ENCODE measurements at places on chromosomes 16 and 17. TPM values are rescaled to one million over a fixed set of nuclear protein-coding genes. Genes with fewer than 3 reads are reported as not detected.

DNA sequence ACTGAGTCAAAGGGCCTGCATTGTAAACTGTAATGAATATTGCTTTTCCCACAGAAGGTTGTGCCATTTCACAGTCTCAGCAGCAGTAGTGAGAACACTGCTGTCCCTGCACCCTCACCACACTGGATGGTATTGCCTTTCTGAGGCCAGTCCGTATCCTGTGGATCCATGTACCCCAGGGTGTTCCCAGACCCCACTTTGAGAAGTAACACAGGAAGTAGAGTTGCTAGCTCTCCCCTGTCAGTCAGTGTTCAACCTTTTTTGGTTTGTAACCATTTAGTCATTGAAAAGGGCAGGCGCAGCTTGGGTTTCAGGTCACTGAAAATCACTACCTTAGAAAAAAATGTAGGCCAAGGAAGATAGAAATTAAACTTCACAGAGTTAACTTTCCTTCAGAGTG, 37.9 kb downstream of the SLFN12L start:
- no peaks in the 10 kb centered on the region for H3K27me3 ChIP-seq
- no peak overlapping the region for H3K4me3 ChIP-seq
- no peak overlapping the region for H3K27ac ChIP-seq
- no peak for DNase-seq
- no peaks in the 10 kb centered on the region for H3K4me1 ChIP-seq

GRCh38 chr17:73750975-73751374, 106.7 kb upstream of the SDK2 start:
- peaks cover 5% of the 10 kb centered on the region for H3K4me1 ChIP-seq
- H3K4me3 ChIP-seq: no peak overlapping the region
- no peaks in the 10 kb centered on the region for H3K27me3 ChIP-seq
- no peak overlapping the region for H3K27ac ChIP-seq

GRCh38 chr17:41019415-41019814, 7.6 kb downstream of the KRTAP1-5 start:
- peaks cover 36% of the 10 kb centered on the region for H3K4me1 ChIP-seq
- no peaks in the 10 kb centered on the region for H3K36me3 ChIP-seq
- no peaks in the 10 kb centered on the region for H3K27me3 ChIP-seq
- H3K27ac ChIP-seq: no peak overlapping the region
- no peak for DNase-seq
- H3K4me3 ChIP-seq: no peak overlapping the region

DNA sequence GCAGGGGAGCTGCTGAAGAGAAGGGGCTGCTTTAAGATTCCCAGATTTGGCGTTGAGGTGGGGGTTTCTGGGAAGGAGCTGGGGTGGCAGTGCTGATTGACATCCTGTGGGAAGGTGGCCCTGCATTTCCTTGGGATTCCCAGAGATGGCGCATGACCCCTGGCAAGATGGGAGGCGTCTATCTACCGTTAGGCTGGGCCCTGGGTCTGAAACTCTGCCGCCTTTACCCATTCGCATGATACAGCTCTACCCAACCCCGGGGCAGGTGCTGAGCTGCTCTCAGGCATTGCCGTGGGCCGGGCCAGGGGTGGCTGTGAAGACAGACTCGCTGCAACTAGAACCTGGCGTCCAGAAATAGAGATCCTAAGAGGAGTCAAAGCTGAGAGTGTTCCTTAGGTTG, 9.9 kb upstream of the MVD start:
- H3K27ac ChIP-seq: no peak overlapping the region
- no peaks in the 10 kb centered on the region for H3K4me1 ChIP-seq
- no peak for DNase-seq
- no peaks in the 10 kb centered on the region for H3K27me3 ChIP-seq
- H3K4me3 ChIP-seq: no peak overlapping the region

The DHRS7C gene
- not detected for total RNA-seq

The GLP2R gene
- total RNA-seq: not detected

The RUNDC3A gene
- total RNA-seq: 0.34 TPM

The DRC7 gene
- total RNA-seq: 1.2 TPM
